SJSA1 (cell line): ENCODE measurements at places on chromosomes 3 and 15.
A peak's percentile ranks its signal among the peaks of the same experiment; 100 is the strongest.

DNA sequence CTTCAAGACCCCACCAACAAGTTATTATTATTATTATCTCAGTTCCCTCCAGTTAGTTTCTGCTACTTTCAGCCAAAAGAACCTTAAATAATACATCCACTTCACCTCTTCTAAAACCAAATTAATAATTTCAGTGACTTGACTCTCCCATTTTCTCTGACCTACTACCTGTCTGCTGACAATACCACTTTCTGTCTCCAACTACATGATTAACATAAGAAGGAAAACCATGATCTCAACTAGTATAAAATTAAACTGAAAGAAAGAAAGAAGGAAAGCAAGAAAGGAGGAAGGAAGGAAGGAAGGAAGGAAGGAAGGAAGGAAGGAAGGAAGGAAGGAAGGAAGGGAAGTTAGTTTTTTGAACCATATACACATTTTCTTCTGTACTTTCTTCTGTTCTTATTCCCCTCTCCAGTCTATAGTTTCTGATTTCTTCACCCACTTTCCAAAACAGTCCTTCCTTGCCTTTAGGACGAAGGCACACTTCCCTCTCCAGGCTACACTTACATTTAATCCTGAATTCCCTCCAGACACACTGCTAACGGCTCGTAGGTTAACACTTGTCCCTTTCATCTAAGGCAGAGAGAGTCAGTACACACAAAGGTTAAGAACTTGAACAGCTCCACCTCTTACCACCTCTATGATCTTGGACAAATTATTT lies 79.5 kb upstream of the GUCA1C start:
- no peak for DNase-seq

GRCh38 chr3:634511-634910 lies 437.9 kb downstream of the CHL1 start:
- DNase-seq: no peak

DNA sequence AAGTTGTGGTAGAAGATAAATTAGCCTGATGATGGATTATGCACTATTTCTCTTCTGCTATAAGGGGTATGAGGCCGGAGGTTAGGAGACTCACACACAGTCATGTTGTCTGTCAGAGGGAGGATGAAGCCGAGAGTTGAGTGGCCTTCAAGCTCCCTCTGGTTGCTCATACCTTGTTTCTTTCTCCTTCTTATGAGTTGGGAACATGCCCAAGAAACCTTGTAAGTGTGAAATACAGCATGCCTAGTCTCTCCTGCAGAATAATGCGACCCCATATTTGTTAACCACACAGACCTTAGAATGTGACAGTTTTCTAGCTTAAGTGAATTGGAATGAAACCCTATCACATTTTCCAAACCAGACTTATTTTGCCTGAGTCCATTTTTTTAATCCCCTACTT lies 366.7 kb downstream of the PTPRG start:
- DNase-seq: no peak

GRCh38 chr3:411226-411625 lies 214.7 kb downstream of the CHL1 start:
- DNase-seq: no peak

- no peak for DNase-seq
These were observed 70.3 kb downstream of the PHC3 start for GRCh38 chr3:170111147-170111771.

DNA sequence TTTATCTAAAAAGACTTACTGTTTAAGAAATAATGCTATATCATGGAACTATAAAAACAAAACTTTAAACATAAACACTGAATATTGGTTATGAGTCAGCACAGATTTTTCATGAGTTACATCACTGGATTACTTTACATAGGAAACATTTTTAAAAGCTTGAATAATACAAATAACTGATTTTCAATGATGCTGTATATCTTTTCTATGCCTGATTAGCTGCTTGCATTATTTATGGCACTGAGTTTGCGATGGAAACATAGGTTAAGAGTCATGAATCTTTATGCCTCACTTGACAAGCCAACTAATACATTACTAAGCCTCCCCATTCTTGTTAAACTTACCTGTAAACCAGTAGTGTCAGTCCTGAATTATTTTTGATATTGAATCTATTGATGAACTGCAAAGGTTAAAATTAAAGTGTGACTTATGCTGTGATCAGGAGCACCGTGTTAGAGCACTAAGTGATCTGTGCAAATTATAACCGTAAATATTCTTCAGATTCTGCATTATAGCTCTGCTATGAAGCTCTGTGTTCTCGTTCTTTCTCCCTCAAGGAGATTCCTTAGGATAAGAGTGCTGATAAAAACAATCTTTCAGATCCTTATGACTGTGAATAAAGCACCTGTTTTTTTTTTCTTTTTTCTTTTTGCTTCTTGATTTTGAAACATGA lies 437.3 kb upstream of the BCHE start:
- DNase-seq: no peak

DNA sequence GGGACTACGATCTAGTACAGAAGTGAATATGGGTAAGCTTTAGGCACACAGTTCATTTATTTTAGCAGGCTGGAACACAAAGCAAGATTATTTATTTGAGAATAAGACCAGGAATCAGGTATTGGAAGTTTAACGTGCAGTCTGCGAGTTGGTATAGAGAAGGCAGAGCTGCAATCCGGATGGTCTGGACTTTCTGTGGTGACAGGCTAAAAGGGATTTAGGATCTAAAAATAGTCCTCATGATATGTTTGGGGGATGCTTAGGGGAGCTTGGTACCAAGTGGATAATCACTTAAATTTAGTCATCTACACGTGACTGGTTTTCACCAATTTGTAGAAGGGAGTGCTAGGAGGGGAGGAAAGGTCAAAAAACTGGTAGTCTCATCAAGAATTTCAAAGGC lies 119.4 kb downstream of the DLG1 start:
- no peak for DNase-seq

- DNase-seq: no peak
These were observed 11.8 kb upstream of the HES1 start for GRCh38 chr3:194124193-194124592.

DNA sequence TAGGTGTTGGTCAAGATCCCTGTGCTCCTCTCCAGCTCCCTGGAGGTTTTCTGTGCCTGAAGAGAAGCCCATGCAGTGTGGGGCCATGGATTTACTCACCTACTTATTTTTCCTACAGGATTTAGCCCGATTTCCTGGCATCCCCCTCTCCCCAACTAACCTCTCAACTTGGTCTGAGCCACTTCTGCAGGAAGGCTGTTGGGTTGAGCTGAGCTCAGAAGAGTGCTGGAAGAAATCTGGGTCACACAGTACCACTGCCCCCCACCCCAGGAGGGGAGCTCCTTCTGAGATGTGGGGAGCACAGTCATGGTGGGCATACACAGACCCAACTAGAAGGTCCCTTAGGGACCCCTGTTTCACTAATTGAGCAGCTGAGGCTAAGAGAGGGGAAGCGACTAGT lies 34.4 kb upstream of the SLCO2A1 start:
- DNase-seq: no peak

GRCh38 chr3:160801386-160802118 lies 45.5 kb downstream of the PPM1L start:
- DNase-seq: no peak

DNA sequence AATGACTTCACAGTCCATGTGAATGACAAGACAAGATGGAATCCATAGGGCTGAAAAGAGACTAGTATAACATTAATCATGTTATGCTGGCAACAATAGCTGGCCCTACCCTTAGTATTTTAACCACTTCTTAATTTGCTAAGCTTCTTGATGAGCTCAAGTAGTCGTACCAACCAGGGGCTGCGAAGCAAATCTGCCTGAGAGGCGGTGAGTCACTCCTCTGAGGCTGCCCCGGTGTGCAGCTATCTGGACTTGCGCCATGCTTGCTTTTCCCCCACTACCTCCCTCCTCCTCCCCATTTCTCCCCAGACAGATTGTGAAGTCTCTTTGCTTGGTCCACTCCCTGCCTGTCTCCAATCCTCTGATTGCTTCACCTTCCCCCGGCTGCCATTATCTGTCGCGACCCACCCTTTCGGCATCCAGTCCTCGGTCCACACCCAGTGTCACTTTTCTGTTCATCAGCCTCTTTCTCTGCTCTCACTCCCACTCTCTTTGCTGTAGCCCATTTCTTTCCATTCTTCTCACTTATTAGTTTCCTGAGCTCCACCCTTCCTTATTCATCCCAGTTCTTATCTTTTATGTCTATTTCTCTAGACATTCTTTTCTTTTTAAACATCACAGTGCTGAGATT lies 42.7 kb downstream of the DUT start:
- peak; percentile 67 for DNase-seq

GRCh38 chr15:84783493-84784251 lies 33.5 kb upstream of the ALPK3 start:
- no peak for DNase-seq

DNA sequence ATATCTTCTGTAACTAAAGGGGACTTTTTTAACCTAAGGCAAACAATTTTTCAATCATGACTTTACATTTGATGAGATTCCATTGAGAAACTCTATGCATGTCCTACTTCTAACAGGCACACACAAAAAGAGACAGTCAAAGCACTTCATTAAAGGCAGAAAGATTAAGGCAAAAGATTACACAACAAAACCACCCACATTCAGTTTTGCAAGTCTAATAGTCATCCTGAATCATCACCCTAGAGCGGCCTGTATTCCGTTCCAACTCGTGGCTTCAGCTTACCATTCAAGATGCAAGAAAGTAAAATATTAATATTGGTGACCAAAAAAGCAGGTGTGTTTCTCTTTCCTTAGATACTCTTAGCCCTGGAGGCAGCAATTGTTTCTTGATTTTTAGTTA lies 205.9 kb downstream of the P3H2 start:
- no peak for DNase-seq

DNA sequence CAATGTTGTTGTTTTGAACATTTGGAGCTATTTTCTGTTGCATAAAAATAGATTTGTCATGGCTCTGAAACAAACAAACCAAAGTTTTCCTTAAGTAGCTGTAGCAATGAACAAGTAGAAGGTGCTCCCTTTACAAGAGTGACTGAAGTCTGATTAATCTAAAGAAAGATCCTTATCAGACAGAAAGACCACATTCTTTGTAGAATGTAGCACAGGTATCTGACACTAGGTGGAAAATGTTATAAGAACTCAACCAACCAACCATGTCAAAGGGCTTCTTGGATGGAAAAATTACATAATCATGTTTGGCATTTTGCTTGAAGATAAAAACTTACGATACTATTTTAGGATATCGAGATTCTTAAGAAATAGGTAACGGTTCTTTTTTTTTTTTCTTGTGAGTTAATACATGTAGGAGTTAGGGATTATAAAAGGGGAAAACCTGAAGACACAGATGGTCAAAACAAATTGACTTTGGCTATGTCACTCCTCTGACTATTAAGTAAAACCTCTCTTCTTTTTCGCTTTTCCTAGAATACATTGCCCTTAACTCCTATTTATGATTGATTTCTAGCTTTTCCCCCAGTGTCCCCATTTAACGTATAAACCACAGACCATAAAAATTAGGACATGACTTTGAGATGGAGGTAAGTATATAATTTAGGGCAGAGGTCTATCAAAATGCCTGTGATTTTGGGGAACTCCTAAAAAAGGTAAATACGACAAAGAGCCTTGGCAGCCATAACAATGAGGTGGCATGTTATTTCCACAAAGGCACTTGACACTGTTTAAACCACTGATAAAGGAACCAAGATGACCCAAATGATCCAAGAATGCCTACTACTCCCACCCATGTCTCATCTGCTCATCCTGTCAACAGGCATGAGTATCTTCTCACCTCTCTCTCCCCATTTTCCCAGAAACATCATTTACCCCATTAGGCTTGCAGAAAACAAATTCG lies 72.0 kb downstream of the CCR4 start:
- DNase-seq: no peak

GRCh38 chr15:37138591-37139215 lies 38.4 kb upstream of the MEIS2 start:
- no peak for DNase-seq

DNA sequence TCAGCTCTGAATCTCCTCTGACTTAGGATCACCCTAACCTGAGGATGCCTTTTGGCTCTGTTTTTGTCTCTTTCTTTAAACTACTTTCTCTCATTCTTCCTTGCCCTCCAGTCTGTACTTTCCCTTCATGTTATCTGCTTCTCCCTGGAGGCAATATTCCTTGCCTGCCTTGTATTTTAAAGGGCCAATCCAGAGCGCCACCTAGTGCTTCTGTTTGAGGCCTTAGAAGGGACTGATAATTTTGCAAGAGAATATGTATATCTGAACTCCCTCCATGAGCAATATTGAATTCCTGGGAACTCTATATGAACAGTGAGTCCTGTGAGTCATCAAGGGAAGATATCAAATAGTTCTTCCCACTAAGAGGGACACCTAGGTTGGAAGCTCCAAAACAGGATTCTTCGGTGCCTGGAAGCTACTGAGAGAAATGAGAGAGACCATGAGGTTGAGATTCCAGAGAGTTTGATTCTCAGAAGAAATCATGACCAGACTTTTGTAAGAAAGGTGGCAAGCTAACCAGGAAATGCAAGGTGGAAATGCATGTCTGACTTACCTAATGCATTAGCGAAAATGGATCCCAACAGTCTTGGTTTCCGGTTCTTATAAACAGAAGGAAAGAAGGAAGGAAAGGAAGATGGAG lies 203.8 kb upstream of the CD96 start:
- no peak for DNase-seq

- DNase-seq: peak; percentile 65
These were observed 18.3 kb upstream of the ATP8B4 start for GRCh38 chr15:50137330-50137761.

DNA sequence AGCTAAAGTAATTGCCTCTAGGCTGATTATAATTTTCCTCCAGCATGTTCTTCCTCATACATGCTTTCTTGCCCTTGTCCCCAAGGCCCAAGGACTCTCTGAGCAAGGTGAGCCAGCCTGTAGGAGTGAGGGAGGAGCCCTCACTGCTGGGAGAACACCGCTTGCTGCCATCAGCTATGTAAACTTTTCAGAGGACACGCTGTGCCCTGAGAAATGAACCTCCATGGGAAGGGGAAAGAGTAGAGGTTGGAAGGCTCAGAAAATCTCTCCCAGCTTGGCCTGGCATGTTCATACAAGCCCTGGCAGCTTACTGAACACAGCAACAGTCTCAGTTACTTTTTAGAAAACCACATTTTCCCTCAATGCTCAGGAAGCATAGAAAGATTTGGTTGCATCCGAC lies 103.0 kb upstream of the SLC24A5 start:
- DNase-seq: no peak

- no peak for DNase-seq
These were observed 17.4 kb downstream of the LRIG1 start for GRCh38 chr3:66483409-66483906.

GRCh38 chr15:85897207-85897894 lies 102.6 kb upstream of the KLHL25 start:
- no peak for DNase-seq
